ENCODE measurements at places on chromosomes 3 and 15.

- no peak for DNase-seq
These were observed 144.8 kb downstream of the NSMCE3 start for GRCh38 chr15:29124581-29125381.

GRCh38 chr3:11514191-11514821, 129.4 kb downstream of the VGLL4 start:
- no peak for DNase-seq

DNA sequence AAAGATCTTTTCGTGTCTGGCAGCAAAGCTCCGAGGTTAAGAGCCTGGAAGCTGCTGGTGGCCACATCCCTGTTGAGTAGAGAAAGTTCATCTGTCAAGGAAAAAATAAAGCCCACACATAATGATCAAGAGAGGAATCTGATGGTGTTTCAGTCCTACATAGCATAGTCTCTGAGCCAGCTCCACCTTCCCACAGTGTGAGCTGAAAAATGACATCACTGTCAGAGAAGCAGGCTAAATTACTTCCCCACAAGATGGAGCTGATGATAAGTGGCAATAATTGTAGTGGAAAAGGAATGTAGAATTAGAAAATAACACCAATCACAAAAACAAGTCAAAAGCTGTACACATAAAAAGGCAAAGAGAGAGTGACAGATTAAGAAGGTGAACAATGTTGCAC, 84.5 kb downstream of the AQP9 start:
- DNase-seq: no peak

DNA sequence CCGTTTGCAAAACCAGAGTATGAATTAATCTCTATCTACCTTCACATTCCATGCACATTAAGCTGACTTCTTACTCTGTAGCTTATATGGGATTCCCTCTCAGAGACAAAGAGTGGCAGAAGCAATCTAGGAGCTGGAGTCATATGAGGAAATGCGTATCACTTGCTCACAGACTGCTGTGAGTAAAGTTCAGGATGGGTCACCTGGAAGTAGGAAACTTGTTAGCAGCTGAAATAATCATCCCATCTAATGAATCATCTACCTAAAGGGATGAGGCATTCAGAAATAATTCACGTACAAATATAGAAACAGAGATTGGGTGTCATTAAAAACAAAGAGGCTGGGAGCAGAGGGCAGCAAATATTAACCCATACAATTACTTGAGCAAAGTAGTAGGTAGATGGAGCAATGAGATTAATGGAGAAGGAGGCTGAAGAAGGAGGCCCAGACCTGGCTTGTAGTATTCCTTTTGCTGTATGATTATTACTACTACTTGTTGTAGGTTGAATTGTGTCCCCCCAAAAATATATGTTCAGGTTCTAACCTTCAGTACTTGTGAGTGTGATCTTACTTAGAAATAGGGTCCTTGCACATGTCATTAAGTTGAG, 866.3 kb downstream of the ROBO2 start:
- DNase-seq: no peak

- DNase-seq: no peak
These were observed 14.3 kb upstream of the FILIP1L start for GRCh38 chr3:100128565-100128964.

DNA sequence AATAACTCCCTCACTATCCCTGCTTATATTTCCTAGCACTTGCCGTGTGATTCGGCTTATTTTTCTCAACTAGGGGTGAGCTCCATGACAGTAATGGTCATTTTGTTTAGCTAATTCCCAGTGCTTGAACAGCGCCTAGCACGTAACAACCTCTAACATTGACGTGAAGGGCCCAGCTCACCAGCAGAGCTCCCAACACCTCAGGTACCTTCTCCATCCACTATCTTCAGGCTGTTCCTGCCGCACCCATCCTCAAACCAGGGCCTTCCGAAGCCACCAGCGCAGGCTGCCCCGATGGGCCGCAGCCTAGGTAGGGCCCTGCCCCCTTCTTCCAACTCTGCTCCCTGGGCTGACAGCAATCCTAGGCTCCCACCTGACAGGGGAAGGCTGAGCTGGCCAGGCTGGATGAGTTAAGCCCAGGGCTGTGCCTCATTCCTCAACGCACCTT, 751 bp upstream of the RPS17 start:
- no peak for DNase-seq

GRCh38 chr3:194979173-194979572, 291.8 kb downstream of the XXYLT1 start:
- no peak for DNase-seq

- peak; percentile 48 for DNase-seq
These were observed 2.0 kb downstream of the SNRK start for GRCh38 chr3:43288366-43288765.

DNA sequence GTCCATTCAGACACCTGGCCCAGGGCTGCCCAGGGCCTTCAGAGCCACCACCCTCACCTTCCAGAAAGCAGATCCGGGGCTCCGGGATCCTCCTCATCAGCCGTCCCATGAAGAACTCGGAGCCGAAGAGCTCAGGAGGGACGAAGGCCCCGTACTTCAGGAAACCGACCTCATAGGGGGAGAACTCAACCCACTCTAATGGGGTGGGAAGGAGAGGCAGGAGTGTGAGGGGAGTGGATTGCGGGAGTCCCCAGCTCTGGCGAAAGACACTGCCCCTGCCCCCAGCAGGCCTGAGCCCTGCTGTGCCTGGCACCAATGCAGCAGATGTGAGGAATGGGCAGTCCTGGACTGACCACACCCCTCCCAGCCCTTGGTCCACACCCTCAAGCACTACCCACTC, 22.6 kb downstream of the PLA2G4D start:
- no peak for DNase-seq

GRCh38 chr3:107523289-107523538, 452 bp downstream of the BBX start:
- no peak for DNase-seq

DNA sequence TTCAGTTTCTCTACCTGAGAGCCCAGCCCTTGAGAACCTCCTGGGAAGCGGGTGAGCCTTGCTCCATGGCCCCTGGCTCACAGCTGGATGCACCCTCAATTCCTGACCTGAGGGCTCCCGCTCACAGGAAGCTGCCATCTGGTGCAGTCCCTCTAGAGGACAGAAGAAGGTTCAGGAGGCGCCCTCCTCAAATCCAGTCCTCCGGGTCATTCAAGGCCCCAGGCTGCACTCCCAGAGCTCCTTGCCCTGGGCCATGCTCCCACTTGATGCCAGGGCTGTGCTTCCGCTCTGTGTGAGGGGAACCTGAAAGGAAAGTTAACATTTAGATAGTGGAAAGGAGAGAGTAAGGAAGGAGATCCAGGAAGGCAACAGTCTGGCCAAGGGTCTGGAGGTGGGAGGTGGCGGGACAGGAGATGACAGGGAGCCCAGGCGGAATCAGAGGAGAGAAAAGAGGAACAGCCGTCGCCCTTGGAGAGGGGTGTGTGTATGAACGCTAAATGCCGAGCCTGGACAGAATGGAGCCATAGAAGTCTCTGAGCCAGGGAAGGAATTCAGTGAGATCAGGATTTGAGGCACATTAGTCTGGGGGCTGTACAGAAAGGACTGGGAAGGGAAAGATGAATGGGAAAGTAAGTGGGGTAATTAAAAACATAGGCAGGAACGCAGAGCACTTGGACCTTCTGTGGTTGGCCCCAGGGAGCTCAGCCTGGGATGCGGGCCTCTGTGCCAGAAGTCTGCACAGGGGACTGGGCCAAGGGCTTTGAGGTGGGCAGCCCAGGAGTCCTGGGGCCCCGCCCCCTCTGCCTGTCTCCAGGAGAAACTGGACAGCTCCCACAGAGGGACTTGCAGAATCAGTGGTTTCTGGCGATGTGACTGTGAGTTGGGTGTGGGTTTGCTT, 26.1 kb downstream of the TBC1D21 start:
- no peak for DNase-seq

GRCh38 chr15:56996093-56996492, 77.6 kb downstream of the TCF12 start:
- no peak for DNase-seq

DNA sequence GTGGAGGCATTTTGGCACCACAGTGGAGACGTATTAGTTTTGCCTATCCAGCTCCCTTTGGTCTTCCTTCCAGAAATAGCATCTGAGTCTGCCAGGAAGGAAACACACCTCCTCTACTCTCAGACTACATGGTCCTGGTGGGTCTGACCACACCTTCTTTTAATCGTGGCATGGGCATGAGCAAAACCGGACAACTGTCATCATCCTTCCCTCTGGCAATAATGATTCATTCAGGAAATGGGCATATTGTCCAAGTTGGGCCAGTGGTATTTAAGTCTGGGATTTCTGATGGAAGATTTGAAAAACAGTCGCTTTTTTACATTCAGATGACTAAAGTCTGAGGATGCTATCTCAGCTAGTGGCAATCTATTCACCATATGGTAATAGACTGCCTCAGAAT, 601.0 kb upstream of the ADAMTS9 start:
- no peak for DNase-seq

DNA sequence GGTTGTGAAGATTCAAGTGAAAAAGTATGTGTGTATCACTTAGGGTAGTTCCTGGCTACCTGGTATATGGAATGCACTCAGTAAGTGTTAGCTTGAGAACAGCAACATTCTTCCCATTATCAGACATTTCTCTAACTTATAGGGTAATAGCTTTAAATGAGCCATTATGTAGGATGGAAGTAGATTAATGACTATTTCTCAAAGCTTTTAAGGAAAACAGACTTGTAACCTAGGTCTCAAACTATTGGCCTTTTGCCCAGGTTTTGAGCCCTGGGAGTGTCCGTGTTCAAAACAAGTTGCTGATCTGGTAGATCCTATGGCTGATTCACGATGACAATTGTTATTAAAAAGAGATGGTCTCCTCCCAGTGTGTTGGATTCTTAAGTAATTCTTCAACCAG, 129.1 kb upstream of the UMPS start:
- no peak for DNase-seq

- no peak for DNase-seq
These were observed 541.2 kb downstream of the RBMS3 start for GRCh38 chr3:29822071-29822470.

DNA sequence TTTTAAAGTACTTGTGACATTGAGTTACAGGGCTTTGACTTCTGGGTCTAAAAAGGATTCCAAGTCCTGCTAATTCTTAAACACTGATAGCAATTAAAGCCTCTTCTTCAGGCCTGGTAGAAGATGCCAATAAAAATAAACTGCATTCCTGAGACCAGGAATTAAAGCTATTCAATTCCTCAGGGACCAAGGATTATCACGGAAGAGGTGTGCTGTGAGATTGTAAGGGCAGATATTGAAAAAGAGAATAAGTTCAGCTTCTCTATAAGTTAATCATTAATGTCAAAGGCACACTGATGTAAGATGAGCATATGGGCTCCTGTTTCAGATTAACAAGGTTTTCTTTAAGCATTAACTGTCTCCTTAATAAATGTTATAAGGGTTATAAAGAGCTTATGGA, 611.3 kb downstream of the SI start:
- no peak for DNase-seq

DNA sequence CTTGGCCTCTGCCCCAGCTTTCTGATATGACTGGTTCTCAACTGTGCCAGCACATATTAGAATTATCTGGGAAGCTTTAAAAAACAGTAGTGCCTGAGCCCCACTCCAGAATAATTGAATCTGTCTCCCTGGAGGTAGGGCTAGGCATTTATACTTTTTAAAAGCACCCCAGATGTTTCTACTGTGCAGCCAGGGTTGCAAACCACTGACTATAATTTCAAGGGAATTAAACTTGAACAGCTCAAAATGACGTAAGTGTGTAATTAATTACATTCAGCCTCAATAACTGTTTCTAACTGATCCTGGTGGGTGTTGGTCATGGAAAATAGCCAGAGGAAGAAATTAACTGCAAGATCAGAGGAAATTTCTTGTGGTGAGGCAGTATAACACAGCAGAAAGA, 4.4 kb upstream of the IRAK2 start:
- DNase-seq: no peak

- DNase-seq: no peak
These were observed 59.4 kb downstream of the WNT5A start for GRCh38 chr3:55427739-55428138.

- no peak for DNase-seq
These were observed 631.0 kb downstream of the SQOR start for GRCh38 chr15:46265664-46266347.

- DNase-seq: no peak
These were observed 8.5 kb upstream of the USP3 start for GRCh38 chr15:63495780-63496488.

- no peak for DNase-seq
These were observed 1.1 kb downstream of the CCR4 start for GRCh38 chr3:32952369-32953077.

- no peak for DNase-seq
These were observed 8.1 kb downstream of the KLF15 start for GRCh38 chr3:126349071-126349470.

DNA sequence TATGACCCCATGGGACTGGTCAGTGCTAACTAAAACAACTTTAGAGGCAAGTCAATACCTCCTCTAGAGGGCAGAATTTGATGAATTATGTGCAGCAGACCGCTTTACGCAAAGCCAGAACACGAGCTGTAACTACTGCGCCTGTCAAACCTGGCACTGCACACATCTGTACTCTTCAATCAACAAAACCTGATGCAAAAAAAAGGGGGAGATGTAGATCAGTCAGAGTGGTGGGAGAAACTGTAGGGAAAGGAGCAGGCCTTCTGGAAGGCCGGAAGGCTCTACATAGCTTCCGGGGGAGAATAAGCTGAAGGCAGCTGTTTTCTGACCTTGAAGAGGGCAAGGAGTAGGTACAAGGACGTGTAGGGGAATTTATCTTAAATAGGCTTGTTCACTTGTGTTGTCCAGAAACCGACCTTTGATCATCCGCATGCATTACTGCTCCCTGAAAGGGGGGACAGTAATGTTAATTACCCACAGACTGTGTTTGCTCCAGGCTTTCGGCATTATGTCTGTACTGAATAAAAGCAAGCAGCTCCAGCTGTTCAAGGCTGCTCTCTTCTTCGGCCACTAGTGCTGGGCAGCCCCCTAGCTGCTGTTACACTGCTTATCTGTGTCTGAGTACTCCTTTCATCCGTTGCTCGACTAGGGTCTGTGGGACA, 41.0 kb downstream of the GPR160 start:
- no peak for DNase-seq

- no peak for DNase-seq
These were observed 42.6 kb upstream of the TP63 start for GRCh38 chr3:189588475-189589178.

DNA sequence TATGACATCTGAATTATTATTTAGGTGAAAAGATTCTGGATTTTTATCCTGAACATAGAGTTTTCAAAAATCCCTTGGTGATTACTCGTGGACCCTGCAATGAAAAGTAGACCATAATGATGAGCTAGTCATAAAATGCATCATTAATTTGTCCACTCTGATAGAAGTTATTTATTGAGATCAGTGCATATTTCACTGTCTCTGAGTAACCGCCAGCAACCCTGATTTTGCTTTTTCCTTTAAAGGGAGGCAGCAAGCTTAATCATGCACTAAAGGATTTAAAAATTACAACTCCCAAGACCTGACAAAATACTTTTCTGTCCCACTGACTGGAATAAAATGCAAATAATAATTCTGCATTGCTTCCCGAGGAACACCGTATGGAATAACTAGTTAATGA, 259.6 kb upstream of the DPPA4 start:
- DNase-seq: no peak

- DNase-seq: no peak
These were observed 183.9 kb downstream of the PDCD6IP start for GRCh38 chr3:33982269-33982798.
